ENCODE measurements at places on chromosomes 4 and X. TPM values are rescaled to one million over a fixed set of nuclear protein-coding genes. Genes with fewer than 3 reads are reported as not detected.

The CSAG3 gene
- not detected for total RNA-seq

The GLOD5 gene
- total RNA-seq = not detected

The MAGEA6 gene
- total RNA-seq = not detected

The WDFY3 gene
- 98.1 TPM for total RNA-seq

The PAGE5 gene
- not detected for total RNA-seq

The MAP7D2 gene
- total RNA-seq = under 0.01 TPM

All from osteoblast (primary cell).